ENCODE measurements at places on chromosomes 16 and 17.

GRCh38 chr17:64443086-64443760 is 5.7 kb upstream of the MILR1 start:
- no peak for DNase-seq

DNA sequence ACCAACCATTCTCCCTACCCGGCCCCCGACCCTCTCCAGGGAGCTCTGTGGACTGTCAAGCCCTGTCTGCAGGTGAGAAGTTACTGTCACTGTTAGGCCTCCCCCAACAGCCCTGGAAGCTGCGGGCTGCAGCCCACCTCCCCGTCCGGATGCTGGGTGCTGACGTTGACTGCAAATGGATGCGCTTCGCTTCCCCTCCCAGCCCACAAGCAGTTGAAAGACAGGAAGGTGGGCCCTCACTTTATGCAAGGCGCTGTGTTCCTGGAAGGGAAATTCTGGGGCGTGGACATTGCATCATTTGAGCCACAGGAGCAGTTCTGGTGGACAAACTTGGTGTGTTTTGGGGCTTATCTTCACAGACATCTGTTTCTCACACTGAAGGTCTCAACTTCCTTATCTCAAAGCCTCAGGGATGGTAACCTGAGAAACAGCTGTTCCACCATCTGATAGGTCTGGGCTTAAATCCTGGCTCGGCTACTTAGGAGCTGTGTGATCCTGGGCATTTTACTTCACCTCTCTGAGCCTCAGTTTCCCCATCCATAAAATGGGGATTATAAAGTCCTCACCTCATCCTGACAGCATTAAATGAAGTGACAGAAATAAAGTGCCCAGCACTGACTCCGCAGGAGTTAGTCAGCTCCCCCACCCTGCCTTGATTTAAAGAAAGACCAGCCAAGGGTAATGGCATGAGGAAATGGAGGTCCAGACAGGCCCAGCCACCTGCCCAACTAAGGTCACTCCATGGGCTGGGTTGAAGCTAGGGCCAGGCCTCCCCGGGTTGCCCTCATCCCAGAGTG is 4.6 kb upstream of the DRC7 start:
- no peak for DNase-seq

DNA sequence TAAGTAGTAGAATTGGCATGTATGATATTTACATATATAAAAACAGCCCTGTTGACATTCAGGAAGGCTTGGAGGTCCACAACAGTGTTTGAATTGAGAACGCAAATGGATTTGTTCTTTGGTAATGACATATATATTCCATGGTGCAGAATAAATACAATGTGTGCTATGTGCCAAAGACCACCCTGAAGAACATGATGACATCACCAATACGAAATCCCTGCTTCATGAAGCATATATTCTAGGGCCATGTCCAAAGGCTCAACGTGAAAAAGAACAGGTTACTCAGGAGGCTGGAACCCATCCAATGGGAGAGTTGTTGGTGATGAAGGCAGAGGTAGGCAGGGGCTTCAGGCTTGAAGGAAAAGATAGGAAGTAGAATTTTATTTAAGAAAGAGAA is 423.9 kb upstream of the MAF start:
- DNase-seq = no peak

GRCh38 chr17:64628641-64629040 is 33.5 kb downstream of the SMURF2 start:
- DNase-seq = no peak

DNA sequence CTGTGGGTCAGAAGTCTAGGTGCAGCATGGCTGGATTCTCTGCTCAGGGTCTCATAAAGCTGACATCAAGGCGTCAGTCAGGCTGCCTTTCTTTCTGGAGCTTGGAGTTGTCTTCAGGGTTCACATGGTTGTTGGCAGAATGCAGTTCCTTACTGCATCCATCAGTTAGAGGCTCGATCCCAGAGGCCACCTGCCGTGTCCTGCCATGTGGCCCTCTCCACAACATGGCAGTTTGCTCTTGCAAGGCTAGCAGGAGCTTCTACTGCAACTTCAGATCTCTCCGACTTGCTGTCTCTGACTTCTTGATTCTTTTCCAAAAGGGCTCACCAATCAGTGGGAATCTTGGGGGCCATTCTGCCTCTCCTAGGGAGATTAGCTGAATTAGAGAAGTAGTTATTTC is 11.9 kb downstream of the PITPNC1 start:
- DNase-seq = no peak

DNA sequence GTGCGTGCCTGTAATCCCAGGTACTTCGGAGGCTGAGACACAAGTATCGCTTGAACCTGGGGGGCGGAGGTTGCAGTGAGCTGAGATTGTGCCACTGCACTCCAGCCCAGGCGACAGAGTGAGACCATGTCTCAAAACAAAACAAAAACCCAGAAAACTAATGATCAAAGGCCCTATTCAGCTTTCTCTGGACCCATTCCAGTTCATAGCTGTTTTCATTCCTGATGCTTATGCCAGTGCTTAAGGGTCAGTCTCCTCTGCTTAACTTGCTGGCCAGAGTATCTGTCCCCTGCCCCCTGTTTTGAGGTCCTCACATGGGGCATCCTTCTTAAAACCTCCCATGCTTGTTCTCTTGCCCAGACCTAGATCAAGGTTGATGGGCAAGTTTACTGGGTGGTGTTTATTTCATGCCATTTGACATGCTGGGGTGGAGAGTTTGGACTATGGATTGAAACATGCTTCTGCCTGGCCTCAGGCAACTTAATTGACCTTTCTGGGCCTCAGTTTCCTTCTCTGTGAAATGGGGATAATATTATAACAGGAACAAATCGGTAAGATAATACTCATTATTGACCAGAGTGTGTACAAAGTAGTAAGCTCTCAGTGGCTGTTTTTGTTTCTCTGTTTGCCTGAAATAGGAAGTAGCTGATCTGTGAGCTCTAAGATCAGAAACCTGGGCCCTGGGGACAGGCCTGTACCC is 369.8 kb downstream of the CPPED1 start:
- DNase-seq = no peak

DNA sequence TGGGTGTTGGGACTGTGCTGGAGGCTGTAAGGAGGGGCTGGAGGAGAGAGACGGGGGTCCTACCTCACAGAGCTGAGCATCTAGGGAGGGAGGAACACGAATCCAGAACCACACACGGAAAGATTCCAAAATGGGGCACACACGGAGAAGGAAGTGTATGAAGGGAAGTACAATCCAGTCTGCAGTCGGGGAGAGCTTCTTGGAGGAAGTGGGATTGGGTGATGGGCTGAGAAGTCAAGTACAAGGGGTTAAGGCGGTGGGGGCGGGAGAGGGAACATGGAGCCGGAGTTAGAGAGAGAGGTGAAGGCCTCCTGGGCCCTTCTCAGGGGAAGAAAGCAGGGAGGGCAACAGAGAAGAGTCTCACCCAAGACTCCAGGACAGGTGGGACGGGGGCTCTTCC is 107.5 kb upstream of the CREBBP start:
- no peak for DNase-seq

DNA sequence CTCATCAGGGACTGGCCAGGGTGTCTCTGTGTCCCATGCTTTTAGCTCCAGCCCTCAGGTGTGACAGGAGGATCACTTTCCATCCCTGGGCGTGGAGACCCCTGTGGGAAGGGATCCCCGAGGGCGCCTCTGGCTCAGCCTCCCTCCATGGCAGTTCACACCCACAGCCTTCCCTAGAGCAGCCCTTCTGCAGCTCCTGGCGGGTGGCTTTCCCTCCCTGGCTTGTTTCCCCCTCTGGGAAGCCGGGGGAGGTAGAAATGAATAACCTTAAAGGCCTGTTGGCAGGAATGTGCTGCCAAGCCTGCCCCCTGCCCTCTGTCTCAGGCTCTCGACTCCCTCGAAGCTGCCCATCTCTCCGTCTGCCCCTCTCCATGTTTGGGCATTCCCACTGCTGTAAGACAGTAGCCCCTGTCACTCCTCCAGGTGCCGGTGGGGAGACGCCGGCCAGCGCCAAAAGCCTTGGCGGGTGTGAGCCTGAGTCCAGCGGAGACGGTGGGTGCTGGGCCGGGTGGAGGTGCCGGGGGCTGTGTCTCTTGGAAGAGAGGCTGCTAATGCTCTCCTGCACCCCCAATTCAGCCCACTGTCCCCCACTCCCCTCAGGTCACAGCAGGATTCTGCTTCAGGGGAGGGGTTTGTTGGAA is 2.1 kb upstream of the ATP2A1 start:
- no peak for DNase-seq

- no peak for DNase-seq
Measured at GRCh38 chr16:77967054-77967904, 55.1 kb upstream of the CLEC3A start.

- DNase-seq = no peak
Measured at GRCh38 chr17:16258901-16259300, 41.9 kb downstream of the PIGL start.

- no peak for DNase-seq
Measured at GRCh38 chr17:29732209-29732608, 109.5 kb upstream of the CORO6 start.

- no peak for DNase-seq
Measured at GRCh38 chr17:19805006-19805405, 56.9 kb upstream of the ALDH3A1 start.

DNA sequence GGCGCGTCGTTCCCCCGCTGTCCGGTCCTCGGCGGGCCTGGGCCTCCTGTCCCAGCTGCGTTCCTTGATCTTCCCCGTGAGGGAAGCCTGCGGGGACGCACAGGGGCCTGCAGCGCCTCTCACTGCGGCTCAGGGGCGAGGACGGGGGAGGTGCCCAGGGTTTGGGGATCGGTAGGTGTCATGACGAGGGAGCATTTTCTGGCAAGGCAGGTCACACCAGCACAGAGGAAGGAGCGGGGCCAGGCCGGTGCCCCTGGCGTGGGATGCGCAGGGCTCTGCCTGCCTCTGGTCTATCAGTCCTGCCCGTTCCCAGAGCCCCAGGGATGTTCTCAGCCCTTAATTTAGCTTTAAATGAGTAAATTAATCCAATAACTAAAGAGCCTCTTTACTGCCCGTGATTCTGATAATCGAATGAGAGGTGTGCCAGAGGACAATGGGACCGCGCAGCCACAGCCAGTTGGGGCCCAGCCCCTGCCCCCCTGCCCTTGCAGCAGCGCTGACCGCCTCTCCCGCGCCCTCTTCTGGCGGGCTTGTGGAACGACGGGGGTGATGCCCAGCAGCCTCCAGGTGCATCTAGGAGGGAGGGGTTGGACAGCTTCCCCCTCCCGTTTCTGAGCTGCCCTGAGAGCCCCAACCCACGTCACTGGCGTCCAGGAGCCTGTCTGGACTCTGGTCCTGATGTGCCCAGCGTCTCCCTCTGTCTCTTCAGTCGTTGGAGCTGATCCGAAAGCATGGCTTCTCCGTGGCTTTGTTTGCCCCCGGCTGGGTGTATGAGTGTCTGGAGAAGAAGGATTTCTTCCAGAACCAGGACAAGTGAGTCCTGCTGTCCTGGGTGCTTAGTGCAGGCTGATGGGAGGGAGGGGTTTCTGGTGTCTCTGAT is 7.9 kb downstream of the ENGASE start:
- DNase-seq = no peak

DNA sequence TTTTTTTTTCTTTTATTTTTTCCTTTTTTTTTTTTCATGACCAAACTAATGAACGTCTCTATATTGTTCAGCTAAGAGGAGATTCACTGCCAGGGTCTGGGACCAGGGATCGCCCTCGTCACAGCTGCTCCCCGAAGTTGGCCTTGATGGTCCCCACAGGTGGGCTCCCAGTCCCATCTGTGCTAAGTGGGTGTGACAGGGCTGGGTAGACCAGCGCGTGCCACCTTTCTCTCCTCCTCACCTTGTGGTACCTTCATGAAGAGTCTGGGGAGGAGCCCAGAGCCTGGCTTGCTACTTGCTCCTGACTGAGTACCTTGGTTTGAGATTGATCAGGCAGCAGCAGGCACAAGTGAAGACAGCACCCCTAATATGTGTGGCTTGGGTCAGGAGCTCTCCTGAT is 6.5 kb upstream of the FOXF1 start:
- DNase-seq = no peak

DNA sequence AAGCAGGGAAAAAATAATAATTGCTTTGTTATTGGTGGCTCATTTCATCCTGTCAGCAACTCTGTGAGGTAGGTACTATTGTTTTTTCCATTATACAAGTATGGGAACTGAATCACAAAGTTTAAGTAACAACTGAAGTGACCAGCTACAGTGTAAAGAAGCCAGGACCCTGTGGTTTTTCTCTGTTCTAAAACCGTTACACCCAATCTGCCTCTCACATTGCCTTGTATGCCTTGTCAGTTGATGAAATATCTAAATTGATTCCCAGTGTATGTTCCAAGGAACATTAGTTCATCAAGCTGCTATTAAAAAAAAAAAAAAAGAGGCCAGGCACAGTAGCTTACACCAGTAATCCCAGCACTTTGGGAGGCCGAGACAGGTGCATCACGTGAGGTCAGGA is 5.4 kb downstream of the PIGL start:
- no peak for DNase-seq

DNA sequence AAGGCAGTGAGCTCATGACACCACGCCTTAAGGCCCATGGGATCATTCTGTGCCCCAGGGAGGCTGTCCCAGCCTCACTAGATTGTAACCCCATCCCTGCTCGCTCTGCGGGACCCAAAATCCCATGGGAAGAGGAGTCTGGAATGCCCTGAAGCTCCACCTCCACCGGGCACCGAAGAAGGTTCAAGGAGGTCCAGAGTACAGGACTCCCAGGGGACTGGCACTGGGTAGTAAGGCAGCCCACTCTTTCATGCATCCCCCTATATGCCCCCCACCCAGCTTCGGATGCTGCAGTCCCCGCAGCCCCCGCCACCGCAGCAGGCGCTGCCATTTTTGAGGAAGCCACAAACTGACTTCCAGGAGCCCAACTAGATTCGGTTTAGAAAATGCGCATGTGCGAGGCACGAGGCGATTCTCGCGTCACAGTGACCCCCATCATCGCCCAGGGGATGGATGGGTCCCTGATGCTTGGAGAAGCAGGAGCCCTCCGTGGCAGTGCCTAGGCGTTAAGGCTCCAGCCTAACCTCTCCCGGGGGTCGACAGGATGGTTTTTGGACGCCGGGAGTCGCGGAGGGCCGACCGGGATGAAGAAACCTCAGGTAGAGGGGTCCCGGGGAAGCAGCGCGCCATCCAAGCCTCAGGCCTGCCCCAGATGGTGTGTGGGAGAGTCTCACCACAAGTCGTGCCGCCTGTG is 1681.0 kb downstream of the TP53TG3F start:
- DNase-seq = no peak

DNA sequence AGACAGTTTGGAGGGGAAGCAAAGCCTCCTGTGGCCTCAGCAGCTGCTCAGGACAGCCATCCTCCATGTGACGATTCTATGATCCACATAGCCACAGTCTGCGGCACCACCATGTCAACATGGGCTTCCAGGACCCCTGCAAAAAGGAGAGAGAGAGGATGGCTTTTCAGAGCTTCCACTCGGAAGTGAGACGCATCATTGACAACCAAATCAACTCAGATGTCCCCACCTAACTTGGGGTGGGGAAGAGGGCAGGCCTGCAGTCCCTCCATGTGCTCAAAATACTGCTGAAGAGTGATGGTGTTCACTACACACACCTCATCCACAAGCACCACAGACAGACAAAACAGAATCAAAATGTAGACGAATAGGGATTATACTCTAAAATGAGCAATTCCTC is 5.9 kb upstream of the METTL16 start:
- DNase-seq = no peak

GRCh38 chr17:15232517-15232915 is 32.6 kb downstream of the PMP22 start:
- DNase-seq = no peak

GRCh38 chr16:81723098-81723723 is 55.9 kb upstream of the PLCG2 start:
- DNase-seq = no peak

GRCh38 chr16:11743308-11744074 is 834 bp upstream of the TXNDC11 start:
- peak; percentile 14 for DNase-seq

Data from stimulated activated CD4-positive, alpha-beta T cell treated with anti-CD3 and anti-CD28 coated beads, Interleukin-12 subunit alpha, Interleukin-12 subunit beta, amount 100 ng/mL, for 48 hours (primary cell).